ENCODE measurements at places on chromosomes 16 and 17.

DNA sequence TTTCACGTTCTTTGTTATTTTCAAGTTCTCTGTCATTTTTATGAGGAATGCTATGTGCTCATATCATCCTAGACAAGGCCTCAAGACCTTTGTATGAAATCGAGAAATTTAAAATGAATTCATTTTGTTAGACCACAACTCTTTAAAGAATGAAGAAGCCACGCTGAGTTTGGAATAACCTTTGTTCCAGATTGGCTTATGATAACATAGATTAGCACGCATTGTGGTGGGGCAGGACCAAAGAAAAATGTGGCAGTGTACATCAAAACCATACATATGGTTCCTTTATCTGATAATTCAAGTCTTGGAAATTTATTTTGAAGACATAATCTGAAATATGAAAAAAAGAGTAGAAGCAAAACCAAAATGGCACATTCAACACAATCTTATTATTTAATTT is 2.2 kb downstream of the HSD17B2 start:
- no peak for DNase-seq

GRCh38 chr17:57938061-57938502 is 17.1 kb downstream of the CUEDC1 start:
- no peak for DNase-seq

DNA sequence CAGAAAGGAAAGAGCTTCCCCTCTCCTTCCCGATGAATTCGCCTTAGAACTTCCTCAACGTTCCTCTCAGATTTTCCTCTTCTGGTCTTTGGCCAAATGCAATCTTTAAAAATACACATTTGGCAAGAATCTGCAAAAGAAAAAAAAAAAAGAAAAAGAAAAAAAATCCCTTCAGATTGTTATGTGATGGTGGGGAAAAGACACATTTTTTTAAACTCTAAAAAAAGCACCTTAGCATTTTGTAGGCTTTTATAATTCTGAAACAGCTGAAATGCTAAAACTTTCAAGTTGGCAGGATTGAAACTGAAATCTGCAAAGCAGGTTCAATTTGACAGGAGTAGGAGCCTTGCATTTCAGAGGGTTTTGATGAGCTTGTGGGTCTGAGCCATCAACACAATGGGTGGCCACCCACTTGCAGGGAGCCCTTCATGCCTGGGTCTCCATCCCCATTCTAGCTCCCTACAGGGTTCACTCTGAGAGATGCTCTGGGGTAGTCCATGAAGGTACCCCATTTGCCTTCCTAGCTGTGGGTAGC is 33.1 kb downstream of the CACNG3 start:
- DNase-seq = no peak

GRCh38 chr16:17276610-17277009 is 194.2 kb downstream of the XYLT1 start:
- DNase-seq = no peak

GRCh38 chr17:9217151-9218056 is 196.1 kb downstream of the NTN1 start:
- peak; percentile 74 for DNase-seq

- DNase-seq = no peak
These were observed 52.5 kb downstream of the CNOT1 start for GRCh38 chr16:58577141-58577540.

DNA sequence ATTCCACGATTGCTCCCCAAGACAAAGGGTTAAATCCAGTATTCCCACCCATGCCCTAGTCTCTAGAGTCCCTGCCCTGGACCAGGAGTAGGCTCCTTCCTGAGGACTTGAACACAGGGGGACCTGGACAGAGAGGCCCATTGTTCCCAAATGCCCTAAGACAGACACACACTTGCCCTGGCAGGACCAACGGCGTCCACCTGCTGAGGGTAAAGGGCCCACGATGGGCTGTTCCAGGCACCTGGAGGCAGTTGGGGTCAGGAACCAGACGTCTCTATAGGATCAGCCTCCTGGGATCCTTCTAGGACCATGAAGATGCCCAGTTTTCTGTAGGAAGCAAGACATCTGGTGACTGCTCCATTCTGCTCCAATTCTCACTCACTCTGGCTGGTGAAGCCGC is 39.3 kb downstream of the TNFRSF13B start:
- DNase-seq = no peak

GRCh38 chr16:66585481-66586239 is 6.4 kb downstream of the CMTM2 start:
- DNase-seq = no peak

DNA sequence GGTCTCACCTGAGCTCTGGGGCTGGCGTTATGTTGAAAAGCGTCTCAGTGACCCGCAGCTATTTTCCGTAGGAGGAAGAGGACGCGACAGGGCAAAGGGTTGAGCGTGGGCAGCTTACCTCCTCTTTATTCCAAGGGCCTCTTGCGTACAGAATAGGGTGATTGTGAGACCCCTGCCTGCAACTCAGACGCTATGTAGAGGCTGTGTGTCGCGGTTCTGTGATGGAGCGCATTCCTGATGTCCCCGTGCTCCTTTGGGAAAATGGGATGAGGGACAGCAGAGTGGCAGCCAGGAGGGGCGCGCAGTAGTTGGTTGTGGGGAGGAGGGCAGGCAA is 531 bp upstream of the CDH8 start:
- no peak for DNase-seq

GRCh38 chr16:15460601-15461000 is 26.2 kb downstream of the BMERB1 start:
- no peak for DNase-seq

DNA sequence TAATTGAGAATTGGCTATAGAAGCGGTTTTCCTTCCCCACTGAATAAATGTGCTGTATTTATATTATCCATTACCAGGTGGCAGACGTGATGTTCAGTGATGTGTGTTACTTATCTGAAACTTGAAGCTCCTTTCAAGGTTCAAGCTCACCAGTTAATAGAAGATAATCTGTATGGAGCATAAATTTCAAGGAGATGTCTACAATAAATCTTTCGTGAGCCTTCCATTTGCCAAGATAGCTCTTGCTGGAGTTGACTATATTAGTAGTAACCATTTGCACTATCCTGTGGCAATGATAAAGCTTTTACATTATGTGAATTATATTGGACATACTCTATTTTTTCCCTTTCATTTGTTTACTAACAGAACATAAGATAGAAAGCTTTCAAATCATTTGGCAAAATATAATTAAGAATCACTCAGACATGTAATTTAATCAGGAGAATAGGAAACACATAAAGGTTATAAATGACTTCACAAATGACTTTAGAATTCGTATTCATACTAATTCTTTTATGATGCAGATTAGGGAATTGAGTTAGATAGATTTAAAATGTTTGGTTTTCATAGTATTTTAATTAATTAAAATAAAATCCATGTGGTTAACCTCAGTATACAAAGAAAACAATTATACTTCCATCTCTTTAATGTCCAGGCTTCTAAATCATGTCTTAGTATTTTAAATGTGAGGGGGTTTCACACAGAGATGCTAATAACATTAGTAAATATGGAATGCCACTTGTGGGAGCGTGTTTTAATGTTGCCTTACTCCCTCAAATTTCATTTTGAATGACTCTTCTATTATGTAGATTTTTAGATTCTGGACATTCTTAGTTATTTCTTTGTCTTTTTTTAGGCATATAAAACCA is 664.4 kb upstream of the CDH8 start:
- DNase-seq = no peak

DNA sequence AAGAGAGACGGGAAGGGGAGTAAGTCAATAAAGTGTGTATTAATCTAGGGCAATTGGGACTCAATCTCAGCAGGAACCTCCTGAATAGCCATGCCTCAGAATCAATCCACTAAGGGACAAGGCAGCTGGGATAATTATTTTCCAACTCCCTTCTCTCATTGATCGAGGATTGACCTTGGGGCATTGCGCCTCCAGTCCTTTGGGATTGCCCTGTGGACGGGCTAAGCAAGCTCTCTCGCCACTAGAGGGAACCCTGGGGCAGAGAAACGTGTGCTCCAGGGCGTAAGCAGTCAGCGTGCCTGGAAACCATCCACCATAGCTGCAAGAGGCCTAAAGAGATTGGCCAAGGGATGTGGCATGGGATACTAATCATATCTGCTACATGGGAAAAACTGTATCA is 53.9 kb upstream of the ERCC4 start:
- peak; percentile 74 for DNase-seq

DNA sequence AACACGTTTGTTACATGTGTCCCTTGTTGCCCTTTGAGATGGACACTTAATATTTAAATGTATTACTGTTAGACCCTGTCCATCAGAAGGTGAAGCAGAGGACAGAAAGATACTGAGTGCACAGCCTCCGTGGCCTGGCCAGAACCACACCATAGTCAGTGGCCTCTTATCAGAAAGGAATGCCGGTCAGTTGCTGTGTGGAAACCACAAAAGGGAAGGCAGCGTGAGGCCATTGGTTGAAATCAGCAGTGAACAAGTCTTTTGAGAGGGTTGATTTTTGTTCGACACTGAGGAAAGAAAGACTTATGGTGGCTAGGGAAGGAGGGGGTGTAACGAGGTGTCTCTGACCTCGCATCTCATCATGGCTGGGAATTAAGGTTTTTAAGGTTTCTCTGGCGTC is 85.4 kb upstream of the CLEC18A start:
- peak; percentile 40 for DNase-seq

GRCh38 chr16:78428193-78428592 is 328.7 kb downstream of the WWOX start:
- no peak for DNase-seq

- DNase-seq = no peak
These were observed 30.8 kb downstream of the C16orf54 start for GRCh38 chr16:29714972-29715371.

GRCh38 chr17:57420734-57421717 is 164.7 kb downstream of the MSI2 start:
- DNase-seq = no peak

GRCh38 chr16:53809088-53809932 is 105.4 kb downstream of the FTO start:
- DNase-seq = peak; percentile 96

Measured in HCEC 1CT (cell line).